Muscle of leg (tissue), 16 donors: ENCODE measurements at places on chromosomes 1 and 21.

DNA sequence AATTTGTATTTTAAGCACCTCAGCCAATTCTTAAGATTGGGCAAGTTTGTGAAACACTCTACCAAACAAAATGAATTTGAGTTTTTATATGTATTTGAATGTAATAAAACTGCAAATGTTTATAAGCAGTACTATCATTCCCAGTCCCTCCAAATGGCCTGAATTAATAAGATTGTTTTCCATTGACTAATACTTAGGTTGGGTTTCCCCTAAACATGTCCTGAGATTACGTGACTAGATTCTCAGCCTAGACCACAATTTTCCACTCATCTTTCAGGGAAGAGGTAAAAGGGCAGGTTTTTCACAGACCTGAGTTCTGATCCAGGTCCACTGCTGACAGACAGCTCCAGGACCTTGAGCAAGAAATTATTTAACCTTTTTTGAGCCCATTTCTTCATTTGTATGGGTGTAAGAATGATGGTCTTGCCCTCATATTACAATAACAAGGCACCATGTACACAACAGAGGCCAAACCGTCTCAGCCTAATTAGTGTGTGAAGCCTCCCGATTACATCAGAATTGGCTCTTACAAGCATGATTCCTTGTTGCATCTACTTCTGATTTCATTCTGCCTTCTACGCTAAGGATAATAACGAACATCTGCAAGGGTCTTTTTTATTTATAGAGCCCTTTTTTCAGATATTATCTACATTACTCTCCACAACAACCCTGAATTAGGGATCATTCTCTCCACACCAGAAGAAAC is 51.2 kb downstream of the BEND5 start:
- no peak for DNase-seq

- DNase-seq = no peak
Observed at GRCh38 chr1:192559115-192560006, 16.2 kb upstream of the RGS1 start.

GRCh38 chr1:116918714-116919357 is 9.1 kb downstream of the PTGFRN start:
- no peak for DNase-seq

GRCh38 chr1:113858418-113858817 is 13.1 kb downstream of the PTPN22 start:
- no peak for DNase-seq

- peak; percentile 78 for DNase-seq
Observed at GRCh38 chr1:227886503-227886961, 61.2 kb downstream of the WNT9A start.

DNA sequence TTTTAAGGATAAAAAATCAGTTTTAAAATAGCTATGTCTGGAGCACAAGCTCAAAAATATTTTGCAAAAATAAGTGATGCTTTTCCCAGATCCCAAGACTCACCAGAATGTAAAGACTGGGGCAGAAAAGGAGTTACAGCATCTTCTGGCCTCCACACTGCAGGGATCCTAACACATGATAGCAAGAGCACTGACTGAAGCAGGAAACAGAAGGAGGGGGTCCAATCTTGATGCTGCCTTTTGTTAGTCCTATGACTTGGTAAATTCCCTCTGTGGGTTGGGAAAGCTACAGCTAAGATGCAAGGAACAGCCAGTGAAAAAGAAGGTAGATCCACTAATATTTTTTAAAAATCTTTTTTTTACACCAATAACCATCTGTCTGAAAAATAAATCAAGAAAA is 54.2 kb upstream of the TNR start:
- DNase-seq = no peak

- no peak for DNase-seq
Observed at GRCh38 chr1:34213956-34214355, 37.2 kb downstream of the C1orf94 start.

DNA sequence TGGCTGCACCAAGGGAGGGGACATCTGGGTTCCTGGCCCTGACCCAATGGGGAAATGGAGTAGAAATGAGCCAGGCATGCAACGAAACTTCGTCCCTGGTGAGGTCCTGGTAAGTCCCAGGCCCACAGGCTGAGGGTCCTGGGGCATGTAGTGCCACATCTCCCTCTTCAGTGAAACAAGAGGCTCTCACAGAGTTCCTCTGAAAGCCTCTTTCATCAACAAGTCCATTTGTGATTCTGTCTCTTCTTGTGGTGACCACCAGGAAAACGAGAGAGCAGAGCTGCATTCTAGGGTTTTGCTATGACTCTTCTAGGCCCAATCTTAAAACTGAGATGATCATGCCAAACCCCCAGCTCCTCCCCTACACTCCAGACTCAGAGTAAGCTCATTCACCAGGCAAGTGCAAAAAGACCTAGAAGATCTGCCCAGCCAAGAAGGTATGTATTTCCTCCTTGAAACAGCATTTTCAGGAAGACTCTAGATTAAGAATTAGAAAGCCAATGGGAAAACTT is 24.3 kb upstream of the RNF220 start:
- DNase-seq = no peak

GRCh38 chr1:6599141-6599975 is 3.3 kb downstream of the KLHL21 start:
- DNase-seq = no peak

GRCh38 chr1:156797212-156797871 is 19.3 kb downstream of the SH2D2A start:
- DNase-seq = peak; percentile 67

GRCh38 chr1:178660461-178660860 is 64.6 kb upstream of the RALGPS2 start:
- DNase-seq = peak; percentile 84

DNA sequence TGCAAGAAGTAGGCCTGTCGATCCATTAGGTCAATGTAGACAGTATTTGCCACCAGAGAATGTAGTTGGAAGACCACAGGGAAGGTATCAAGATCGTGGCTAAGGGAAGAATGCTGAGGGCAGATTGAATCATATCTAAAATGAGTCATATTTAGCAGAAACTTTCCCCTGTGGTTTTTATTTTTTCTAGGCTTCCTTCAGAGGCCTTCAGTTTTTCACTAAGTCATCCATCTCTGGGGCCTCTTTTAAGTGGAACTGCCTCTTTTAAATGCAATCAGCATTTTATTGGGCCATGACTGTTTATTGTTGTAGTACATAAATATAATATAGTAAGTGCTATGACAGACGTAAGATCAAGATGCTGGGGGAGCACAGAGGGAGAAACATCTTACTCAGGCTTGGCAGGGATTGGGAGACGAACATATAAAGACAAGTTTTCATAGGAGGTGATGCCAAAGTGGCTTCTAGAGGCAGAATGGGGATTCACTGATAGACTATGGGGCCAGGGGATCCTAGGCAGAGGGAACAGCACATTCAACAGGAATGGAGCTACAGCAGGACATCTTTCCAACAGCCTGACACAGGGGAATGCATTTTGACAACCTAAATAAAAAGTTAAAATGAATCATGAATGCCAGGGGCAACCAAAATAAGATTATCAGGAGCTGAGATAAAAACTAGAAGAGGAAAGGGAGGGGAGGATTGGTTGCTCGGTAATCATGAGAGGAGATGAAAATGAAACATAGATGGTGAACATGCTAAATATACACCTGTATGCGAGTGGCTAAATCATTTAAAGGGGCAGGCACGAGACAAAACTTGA is 20.1 kb downstream of the UBE2U start:
- no peak for DNase-seq

GRCh38 chr1:47986761-47987200 is 10.4 kb downstream of the TRABD2B start:
- DNase-seq = peak; percentile 87

DNA sequence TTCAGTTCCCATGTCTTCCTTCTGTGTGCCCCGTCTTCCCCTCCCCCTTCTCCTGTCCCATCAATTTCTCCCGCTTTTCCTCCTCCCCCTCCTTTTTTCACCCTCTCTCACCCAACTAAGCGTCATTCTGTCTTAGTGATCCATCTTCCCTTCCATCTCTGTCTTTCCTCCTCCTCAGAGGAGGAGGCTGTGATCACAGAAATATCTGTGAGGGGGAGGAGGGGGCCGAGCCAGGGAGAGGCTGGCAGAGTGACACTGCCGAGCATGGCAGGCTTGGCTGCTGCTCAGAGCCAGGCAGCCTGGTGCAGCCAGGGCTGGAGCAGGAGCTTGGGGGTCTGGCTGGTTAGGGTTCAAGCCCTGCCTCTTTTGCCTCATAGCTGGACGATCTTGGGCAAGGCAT is 7.6 kb downstream of the HTR6 start:
- DNase-seq = no peak

DNA sequence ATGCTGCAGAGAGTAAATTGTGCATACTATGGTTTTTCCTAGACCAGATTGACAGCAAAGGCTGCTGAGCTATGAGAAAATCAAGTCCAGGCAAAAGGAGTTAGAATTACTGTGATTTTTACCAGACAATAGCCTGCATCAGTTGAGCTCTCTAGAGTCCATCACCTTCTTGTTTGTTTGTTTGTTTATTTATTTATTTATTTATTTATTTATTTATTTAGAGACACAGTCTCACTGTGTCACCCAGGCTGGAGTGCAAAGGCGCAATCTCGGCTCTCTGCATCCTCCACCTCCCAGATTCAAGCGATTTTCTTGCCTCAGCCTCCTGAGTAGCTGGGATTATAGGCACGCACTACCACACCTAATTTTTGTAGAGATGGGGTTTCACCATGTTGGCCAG is 24.2 kb upstream of the ABCB10 start:
- DNase-seq = peak; percentile 24

- DNase-seq = peak; percentile 52
Observed at GRCh38 chr1:59071289-59071688, 225.6 kb upstream of the FGGY start.

DNA sequence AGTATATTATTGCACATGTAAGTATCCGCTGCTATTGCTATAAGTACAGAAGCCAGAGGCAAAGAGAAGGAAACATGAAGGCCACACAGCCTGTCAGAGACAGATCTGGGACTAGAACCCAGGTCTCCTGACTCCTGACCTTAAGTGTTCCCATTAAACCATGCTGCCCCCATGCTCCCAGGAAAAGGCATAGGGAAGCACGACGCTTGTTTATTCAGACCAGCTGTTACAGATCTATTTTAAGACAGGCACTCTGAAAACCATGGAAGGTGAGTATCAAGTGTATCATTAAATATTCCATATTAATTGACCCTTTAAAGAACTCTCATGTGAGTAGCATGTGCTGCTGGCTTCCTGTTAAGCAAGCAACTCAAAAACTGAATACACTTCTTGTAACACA is 11.4 kb downstream of the VAV3 start:
- peak; percentile 42 for DNase-seq

GRCh38 chr1:94061513-94062443 is 59.2 kb downstream of the ABCA4 start:
- peak; percentile 76 for DNase-seq

GRCh38 chr1:100362821-100363466 is 10.6 kb downstream of the CDC14A start:
- DNase-seq = no peak

DNA sequence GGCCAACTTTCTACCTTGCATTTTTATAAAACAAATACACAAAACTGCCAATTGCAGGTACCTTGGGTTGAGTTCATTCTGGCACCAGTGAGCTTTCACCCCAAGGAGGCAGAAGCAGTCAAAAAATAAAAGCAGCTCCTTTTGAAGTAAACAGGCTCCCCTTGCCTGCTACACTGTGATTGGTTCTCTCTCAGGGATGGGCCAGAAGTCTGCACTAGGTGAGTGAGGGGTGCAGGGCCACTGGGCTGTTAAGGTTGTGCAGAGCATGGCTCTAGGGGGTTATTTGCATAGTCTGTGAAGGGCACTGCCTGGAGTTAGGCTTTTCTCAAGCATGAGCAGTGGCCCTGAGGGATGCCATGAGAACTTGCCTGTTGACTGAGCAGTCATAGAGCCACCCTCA is 39.1 kb downstream of the AKNAD1 start:
- DNase-seq = no peak

GRCh38 chr1:33443080-33443704 is 12.3 kb upstream of the PHC2 start:
- DNase-seq = no peak

DNA sequence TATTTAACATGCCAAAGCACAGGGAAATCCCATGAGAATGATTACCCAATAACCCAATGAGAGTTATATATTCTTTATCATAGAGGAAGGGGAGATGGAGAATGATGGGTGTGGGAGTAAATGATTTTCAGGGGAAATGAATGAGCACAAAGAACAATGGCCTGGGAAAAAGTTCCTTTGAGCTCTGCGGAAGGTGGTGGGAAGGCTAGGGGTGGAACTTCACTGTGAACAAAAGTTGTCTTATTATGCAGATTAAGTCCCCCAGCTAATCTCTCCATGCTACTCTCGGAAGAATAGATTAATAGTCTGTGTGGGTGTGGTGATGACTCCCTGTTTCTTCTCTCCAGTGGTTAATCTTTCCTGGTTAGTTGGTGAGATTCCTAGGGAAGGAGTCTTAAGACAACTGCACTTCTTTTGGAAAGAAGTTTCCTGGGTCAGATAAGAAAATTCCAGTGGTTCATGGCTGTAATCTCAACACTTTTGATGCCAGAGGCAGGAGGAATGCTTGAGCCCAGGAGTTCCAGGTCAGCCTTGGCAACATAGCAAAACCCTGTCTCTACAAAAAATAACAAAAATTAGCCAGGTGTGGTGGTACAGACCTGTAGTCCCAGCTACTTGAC is 71.6 kb downstream of the DNTTIP2 start:
- DNase-seq = no peak

DNA sequence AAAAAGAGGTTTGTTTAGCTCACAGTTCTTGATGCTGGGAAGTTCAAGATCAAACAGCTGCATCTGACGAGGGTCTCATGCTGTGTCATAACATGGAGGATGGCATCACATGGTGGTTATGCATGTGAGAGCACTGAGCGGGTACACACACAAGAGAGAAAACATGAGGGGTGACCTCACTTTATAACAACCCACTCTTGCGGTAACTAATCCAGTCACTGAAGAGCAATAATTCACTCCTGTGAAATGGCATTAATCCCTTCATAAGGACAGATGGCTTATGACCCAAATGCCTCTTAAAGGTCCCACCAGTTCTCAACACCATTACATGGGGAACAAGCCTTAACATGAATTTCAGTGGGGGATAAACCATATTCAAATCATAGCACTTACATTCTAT is 23.2 kb upstream of the CHIT1 start:
- DNase-seq = no peak

DNA sequence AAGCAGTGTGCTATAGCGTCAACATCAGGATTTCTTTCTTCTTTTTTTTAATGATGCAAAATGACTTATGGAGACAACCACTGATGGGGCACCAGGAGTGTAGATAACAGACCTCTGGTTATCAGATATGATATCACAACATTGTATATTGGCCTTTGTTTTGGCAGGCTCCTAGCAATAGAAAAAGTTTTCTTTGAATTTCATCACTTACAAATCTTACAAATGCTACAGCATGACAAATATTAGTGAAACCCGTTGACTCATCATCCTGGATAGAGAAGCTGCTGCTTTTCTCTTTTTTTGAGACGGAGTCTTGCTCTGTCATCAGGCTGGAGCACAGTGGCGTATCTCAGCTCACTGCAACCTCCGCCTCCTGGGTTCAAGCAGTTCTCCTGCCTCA is 92.9 kb downstream of the LTN1 start:
- DNase-seq = no peak
